Cortex of kidney (tissue), 1 donor: ENCODE measurements at places on chromosomes 16 and 17.

DNA sequence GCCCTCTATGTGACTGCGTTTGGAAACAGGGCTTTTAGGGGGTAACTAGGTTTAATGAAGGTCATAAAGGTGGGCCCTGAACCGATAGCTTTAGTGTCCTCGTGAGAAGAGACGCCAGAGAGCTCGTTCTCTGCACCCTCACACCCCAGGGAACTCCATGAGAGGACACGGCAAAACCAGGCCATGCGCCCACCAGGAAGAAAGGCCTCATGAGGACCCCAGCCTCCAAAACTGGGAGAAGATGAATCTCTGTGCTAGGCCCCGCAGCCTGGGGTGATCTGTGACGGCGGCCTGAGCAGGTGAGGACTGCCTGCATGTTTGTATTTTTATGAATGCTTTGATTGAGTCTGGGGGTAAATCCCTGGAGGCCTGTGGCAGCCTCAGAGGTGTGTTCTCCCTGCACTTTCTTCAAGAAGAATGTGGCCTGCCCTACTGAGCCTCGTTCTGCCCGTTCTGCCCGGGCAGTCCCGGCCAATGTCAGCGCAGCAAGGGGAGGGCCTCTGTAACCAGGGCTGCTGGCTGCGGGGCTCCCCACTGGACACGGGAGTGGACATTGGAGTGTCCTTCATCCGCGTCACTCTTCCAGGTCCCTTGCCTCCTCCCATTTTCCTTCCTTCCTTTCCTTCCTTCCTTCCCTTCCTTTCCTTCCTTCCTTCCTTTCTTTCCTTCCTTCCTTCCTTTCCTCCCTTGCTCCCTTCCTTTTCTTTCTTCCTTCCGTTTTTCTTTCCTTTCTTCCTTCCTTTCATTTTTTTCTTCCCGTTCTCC is 6.8 kb upstream of the RNF213 start:
- DNase-seq: no peak

DNA sequence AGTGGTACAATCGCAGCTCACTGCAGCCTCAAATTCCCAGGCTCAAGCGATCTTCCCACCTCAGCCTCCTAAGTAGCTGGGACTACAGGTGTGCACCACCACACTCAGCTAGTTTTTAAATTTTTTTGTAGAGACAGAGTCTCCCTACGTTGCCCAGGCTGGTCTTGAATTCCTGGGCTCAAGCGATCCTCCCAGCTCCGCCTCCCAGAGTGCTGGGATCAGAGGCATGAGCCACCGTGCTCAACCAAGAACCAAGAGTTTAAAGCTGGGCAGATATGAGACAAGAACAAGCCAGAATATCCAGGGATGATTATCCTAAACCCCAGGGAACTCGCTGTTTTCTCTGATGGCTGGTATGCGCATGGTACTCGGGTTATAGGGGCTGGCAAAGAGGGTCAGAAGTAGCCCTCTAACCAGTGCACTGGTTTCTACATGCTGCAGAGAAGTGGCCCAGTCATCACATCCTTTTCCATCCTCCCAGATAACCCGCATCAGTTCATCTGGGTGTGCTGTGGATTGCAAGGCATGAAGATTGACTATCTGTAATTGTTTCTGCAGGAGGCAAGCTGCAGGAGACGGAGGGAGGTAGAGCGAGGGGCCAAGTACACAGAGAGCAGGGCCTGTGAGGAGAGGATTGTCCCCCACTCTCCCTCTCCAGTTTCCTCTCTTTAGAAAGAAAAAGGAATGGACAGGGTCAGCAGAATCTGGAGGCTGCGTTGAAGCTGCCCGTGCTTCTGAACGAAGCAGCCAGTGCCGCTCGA is 33.6 kb upstream of the TOB1 start:
- no peak for DNase-seq

GRCh38 chr17:13306310-13306962 is 288.6 kb upstream of the ELAC2 start:
- no peak for DNase-seq

- DNase-seq: no peak
These were observed 36.0 kb downstream of the ITFG1 start for GRCh38 chr16:47424846-47425245.

GRCh38 chr16:88732172-88732960 is 26.1 kb downstream of the CTU2 start:
- no peak for DNase-seq

- no peak for DNase-seq
These were observed 21.6 kb upstream of the ENDOV start for GRCh38 chr17:80393241-80393890.

DNA sequence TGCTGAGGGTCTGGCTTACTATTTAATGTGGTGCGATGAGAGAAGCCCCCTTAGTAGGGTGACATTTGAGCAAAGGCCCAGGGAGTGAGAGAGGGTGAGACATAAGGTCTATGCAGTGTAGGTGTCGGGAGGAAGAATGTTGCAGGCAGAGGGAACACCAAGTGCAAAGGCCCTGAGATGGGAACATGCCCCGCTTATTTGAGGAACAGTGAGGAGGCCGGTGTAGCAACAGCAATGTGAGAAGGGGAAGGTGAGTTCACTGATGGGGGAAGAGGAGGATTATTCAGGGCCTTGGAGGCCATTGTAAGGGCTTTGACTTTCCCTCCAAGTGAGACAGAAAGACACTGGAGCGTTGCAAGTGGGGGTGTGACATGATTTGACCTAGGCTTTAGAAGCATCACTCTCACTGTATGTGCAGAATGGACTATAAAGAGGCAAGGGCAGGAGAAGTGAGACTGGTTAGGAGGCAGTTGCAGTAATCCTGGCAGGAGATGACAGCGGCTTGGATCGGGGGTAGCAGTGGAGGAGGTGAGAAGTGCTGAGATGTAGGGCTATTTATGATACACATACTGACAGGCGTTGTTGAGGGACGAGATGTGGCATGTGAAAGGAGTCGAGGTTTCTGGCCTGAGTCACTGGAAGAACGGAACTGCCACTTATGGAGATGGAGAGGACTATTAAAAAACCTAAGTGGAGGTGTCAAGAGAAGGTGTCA is 145.3 kb downstream of the SPECC1 start:
- no peak for DNase-seq

DNA sequence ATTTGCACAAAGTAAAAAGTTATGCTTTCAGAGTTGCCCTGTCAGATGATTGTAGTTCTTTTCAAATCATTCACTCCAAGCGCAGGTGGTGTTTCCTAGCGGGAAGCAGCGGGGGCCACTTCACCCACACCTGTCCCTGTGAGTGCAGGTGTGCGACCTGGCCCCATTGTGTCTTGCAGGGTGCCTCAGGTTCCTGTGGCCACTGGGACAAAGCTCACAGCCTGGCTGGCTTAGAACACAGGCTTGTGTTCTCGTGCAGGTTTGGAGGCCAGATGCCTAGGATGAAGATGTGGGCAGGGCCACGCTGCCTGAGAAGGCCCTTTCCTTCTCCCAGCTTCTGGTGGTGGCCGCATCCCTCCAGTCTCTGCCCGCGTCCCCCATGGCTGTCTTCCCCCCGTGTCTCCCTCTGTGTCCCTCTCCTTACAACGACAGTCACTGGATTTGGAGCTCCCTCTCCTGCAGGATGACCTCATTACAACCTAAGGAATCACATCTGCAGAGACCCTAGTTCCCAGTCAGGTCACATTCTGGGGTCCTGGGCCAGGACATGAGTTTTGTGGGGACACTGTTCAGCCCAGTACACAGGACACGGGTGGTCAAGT is 90.5 kb downstream of the NPIPB11 start:
- DNase-seq: no peak

DNA sequence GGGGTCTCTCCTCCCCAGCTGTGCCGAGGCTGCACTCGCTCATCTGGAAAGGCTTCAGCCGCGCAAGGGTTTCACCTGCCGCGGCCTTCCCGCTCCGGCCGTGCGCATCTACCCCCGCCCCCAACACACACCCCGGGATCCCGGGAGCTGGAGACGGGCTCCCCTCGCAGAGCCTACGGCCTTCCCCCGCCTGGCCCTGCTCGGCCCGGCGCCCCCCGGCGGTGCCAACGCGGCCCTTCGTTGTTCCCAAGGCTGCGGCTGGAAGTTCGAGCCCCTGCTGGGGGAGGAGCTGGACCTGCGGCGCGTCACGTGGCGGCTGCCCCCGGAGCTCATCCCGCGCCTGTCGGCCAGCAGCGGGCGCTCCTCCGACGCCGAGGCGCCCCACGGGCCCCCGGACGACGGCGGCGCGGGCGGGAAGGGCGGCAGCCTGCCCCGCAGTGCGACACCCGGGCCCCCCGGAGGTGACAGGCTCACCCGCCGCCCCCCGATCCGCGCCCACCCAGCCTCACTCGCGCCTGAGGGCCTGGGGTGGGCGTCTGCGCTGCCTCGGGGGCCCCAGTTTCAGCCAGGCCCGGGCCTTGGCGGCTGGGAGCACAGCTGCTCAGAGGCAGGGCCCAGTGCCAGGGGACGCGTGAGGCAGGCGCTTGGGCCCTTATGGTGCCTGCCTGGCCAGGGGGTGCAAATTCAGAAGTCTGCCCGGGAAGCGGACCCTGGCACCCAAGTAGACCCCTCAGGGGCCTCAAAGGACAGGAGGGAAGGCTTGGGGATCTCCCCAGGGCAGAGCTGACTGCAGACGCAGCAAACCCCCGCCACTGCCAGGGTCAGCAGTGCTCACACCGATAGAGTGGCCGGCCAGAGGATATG is 11.2 kb downstream of the GALK1 start:
- no peak for DNase-seq

DNA sequence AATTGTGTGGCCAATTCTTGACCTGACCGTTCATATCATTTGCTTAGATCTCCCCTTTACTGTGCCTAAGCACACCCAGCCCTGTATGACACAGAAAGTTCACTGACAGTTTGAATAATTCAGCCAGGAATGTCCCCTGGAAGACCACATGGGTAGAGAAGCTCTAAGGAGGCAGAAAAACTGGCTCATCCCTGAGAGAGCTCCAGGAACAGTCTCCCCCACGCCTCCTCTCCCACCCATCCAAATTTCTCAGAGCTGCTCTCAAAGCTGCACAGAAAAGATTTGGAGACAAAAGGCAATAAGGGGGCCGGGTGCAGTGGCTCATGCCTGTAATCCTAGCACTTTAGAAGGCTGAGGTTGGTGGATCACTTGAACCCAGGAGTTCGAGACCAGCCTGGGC is 11.2 kb downstream of the PRAC1 start:
- DNase-seq: no peak

- no peak for DNase-seq
These were observed 24.6 kb upstream of the SMURF2 start for GRCh38 chr17:64686705-64687104.

DNA sequence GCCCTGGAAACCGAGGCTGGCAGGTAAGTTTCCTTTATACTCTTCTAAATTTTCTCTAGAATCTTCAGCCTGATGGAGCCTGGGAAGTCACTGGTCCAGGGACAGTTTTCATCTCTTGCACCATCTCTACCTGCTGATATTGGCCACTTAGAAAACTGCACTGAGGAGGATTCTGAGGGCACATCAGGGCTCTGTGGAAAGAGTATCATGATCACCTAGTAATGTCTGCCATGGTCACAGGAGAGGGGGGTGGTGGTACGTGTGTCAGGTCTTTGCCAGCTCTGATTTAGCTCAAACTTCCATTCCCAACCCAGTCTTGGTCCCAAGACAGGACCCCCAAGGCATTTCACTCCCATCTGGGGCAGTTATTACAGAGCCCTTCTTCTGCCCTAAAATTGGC is 35.2 kb upstream of the DOC2B start:
- no peak for DNase-seq

- no peak for DNase-seq
These were observed 24.1 kb downstream of the XYLT1 start for GRCh38 chr16:17446661-17447060.

DNA sequence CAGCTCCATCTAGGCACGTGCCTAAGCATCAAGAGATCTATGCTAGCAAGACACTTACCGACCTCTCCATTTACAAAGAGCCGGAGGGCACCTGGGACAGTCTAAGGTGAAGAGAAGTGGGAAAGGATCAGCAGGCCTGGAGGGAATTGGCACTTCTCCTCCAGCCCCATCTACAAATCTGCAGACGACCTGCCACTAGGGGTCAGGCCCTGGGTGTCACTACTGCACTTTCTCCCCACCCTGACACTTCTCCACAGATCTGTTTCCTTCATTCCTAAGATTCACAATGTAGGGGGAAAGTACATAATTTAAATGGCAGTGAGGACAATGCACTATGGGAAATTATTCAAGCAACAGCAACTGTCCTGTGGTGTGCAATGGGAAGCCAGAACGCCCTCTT is 8.1 kb downstream of the MKS1 start:
- DNase-seq: no peak

GRCh38 chr16:72967941-72968340 is 80.0 kb downstream of the ZFHX3 start:
- no peak for DNase-seq

GRCh38 chr17:3557768-3558583 is at the start of gene TRPV3:
TSS of gene TRPV3 (minus strand) at chr17:3557812. CDS start at chr17:3554850, 2,962 bp downstream.
- no peak for DNase-seq

- no peak for DNase-seq
These were observed 13.7 kb downstream of the PIEZO1 start for GRCh38 chr16:88771294-88771772.

- DNase-seq: no peak
These were observed at the start of gene RTN4RL1 for GRCh38 chr17:2025220-2025621. TSS of gene RTN4RL1 (minus strand) at chr17:2025334. CDS start at chr17:2024865, 469 bp downstream.

DNA sequence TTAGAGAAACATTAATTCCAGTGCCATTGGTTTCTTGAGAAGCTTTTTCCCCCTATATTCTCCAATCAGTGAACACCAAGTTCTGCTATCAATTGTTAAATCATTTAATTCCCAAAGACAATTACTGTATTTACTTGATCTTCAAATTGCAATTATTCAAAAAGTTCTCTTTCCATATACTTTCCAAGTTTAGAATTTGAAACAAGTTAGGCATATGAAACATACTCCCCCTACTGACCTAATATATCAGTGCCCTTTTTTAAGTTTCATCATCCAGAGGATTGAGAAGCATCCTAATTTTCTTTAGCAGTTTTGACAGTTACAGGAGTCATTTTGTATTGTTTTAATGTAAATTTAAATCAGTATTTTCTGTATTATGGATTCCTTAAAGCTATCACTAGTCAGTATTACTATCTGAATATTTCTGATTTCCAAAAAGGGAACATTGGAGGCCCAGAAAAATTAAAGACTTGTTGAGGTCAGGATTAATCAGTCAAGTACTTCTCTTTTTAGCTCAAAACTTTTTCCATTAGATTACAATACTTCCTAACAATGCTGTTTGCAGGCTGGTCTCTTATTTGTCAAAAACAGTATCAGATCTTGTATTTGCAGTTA is 16.3 kb downstream of the MEIOC start:
- no peak for DNase-seq
